Activated naive CD4-positive, alpha-beta T cell treated with anti-CD3 and anti-CD28 coated beads for 36 hours (primary cell): ENCODE measurements at places on chromosomes 5 and 9.

- peak; percentile 83 for DNase-seq
These were observed at the start of gene WDR38 for GRCh38 chr9:124852829-124853531. Gene WDR38 (plus strand): TSS chr9:124853460. CDS start chr9:124853532, 72 bp downstream.

- DNase-seq = no peak
These were observed 78.4 kb upstream of the PAPPA start for GRCh38 chr9:116075191-116075590.

DNA sequence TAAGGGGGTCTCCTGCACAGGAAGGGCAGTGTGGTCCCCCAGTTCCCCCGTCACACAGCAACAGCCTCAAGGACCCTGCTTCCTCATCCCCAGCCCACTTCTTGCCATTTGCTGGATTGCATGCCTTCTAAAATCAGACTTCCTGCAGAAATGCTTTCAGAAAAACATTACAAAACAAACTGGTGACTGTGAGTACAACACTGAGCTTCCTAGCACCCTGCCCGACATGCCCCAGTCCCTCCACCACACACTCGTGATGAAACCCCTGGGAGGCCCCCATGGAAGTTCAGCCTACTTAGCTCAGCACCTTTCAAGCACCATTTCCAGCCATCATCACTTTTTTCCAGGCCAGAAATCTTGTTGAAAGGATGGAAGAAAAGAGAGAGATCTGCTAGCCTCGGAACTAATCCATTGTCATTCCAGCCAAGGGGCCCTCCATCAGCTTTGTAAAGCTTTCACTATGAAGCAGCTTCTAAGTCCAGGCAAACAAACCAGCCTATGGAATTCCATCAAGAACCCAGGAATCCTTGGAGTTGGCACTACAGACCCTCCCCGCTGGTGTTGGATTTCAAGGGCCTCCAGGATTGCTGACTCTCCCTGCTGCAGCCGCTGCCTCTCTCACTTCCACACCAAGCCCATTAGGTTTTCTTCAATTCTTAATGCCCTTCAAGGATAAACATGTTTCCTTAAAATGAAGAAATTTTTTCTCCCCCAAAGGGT lies 114.6 kb downstream of the C5orf15 start:
- DNase-seq = no peak

- DNase-seq = no peak
These were observed 48.4 kb upstream of the FUBP3 start for GRCh38 chr9:130530938-130531337.

DNA sequence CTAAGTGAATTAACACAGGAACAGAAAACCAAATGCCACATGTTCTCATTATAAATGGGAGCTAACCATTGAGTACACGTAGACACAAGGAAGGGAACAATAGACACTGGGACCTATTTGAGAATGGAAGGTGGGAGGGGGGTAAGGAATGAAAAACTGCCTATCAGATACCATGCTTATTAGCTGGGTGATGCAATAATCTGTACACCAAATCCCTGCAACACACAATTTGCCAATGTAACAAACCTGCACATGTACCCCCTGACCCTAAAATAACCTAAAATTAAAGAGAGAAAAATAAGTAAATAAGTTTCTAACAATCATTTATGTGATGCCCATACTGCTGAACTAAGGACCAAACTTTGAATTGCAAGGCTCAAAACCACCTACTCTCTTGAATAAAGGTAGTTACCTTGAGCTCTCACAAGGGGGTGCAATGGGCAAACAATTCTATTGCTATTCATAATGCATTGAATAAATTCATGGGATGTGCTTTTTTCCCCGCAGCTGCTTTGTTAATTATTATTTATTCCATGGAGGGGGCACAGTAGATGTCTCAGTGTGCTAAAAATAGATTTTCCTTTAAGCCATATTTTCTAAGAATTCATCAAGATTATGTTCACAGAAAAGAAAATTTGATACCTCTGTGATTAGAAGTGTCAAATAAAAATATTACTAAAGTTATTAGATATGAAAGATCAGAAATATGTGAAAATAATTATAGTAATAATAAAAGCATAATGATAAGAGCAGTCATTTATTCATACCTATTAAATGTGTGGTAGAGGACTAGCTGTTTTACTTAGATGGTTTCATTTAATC lies 76.2 kb upstream of the PTPN3 start:
- peak; percentile 50 for DNase-seq

- DNase-seq = no peak
These were observed 75.2 kb downstream of the ZNF608 start for GRCh38 chr5:124671193-124671592.

- DNase-seq = no peak
These were observed 48.5 kb downstream of the PLEKHG4B start for GRCh38 chr5:140443-140829.

GRCh38 chr9:127644943-127645342 lies 32.9 kb downstream of the STXBP1 start:
- no peak for DNase-seq

DNA sequence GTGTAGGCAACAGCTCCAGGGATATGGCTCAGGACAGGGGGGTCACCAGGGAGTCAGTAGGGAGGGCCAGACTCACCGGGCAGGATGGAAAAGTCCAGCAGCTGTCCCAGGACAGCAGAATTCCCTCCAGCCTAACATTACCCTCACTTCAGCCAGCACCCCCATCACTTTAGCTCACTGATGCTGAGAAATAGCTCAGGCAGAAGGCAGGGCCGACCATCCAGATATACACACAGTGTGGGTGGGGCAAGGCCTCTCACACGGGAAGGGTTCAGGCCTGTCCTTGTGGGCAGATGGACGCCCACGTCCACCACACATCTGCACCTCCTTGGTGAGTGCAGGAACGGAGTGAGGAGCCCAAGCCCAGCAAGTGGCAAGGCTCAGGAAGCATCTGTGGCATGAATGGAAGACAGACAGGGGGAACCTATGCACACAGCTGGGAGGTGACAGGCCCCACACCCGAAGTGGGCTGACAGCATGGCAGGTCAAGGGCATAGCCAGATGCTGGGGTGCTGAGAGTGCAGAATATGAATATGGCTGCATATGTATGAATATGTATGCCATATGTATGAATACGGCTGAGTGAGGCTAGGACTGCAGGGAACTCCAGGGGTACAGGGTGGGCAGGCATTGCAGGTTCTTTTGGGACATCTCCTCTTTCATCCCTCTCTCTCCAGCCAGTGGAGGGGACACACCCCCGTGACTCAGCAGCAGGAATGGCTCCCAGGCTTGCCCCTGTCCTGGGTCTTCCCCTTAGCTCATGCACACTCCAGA lies 17.0 kb downstream of the BICD2 start:
- DNase-seq = no peak

DNA sequence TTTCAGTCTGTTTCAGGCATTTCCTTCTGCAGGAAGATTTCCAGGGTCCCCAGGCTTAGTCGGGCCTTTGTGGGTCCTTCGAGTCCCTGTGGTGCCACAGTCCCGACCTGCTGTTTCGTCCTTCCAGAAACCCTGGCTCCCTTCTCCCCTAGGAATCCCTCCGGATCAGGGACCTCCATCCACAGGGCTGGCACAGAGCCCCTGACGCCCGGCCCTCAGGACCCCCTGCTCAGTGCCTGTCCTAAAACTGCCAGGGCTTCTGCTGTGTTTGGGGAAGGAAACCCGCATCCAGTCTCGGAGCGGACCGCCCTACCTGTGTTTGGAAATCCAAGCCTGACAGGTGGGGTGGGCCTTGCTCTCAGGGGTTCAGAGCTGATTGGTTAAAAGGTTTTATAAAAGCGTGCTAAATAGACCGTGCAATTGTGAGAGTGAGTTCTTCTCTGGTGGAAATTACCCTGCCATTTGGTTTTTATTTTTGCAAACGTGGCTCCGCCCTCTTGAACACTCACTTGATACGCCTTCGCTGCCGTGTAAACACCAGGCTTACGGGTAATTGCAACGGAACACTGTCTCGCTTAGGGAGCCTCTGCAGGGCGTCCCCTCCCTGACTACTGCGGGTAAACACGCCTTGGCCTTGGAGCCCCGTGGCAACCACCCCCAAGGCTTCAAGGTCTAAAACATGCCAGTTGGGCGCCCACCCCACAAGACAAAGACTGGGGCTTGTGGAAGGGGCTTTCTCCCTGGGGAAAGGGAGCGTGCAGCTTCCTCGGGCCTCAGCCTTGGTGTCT lies 121.2 kb downstream of the PHF2 start:
- no peak for DNase-seq

- DNase-seq = peak; percentile 67
These were observed 35.9 kb downstream of the TGFBR1 start for GRCh38 chr9:99140685-99141314.

DNA sequence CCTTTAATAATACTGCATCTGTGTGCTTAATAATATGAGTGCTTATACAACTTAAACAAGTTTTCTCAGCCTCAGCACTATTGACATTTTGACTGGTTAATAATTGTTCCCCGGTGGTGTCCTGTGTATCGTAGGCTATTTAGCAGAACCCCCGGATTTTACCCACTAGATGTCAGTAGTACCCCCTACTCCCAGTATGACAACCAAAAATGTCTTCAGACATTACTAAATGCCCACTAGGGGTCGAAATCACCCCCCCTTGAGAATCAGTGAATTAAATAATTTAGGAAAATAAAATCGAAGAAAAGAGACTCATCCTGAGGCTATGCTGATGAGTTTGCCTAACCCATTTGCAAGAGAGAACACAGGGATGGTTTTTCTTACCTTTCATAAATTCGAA lies 166.3 kb downstream of the ATP10B start:
- DNase-seq = no peak

GRCh38 chr5:34597034-34598027 lies 58.8 kb upstream of the RAI14 start:
- DNase-seq = no peak

DNA sequence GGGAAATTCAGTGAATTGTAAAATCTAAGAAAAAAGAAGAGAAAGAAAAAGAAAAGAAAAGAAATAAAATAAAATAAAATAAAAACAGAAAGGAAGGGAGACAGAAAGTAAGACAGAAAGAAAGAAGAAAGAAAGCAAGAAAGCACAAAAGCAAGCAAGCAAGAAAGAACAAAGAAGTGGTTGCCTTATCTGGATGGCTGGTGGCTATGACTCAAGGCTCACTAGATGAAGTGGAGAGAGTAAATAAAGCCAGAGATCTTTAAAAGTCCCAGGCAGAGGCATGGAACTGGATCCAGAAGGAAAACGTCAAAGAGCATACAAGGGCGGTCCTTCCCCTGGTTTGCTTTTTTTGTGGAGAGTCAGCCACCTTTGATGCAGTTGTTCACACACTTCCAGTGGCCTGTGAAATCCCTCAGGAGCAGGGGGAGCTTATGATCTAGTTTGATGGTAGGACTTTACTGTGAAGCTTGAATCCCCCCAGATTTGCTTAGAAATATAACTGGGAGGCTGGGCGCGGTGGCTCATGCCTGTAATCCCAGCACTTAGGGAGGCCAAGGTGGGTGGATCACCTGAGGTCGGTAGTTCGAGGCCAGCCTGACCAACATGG lies 176.7 kb upstream of the HMHB1 start:
- no peak for DNase-seq

DNA sequence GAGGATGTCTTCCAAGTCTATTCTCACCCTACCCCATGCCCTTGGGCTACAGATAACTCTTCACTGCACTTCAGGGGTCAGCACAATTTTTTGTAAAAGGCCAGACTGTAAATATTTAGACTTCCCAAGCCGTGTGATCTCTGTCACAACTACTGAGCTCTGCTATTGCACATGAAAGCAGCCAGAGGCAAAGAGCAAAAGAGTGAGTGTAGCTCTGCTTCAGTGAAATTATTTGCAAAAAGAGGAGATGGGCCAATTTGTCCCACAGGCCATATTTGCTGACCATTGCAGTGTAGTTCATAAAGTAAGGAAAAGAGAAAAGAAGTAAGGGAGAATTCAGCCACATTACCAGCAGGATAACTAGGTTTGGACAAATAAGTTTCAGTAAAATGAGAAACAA lies 7.0 kb upstream of the MOCS2 start:
- DNase-seq = no peak

DNA sequence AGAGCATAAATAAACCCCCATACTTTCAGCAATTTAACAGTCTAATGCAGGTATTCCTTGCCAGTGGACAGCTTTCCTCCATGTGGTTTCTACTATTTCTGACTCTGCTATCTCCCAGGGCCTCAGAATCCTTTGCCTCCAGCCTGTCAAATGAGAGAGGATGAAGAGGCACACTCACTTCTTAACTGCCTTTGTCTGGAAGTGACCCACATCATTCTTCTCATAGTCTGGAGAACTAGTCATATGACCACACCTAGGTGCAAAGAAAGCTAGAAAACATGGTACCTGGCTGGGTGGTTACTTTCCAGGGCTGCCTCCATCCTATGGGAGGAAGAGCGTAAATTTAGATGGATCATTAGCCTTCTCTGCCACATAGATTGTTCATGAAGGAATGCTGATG lies 22.5 kb downstream of the PALM2AKAP2 start:
- DNase-seq = no peak

DNA sequence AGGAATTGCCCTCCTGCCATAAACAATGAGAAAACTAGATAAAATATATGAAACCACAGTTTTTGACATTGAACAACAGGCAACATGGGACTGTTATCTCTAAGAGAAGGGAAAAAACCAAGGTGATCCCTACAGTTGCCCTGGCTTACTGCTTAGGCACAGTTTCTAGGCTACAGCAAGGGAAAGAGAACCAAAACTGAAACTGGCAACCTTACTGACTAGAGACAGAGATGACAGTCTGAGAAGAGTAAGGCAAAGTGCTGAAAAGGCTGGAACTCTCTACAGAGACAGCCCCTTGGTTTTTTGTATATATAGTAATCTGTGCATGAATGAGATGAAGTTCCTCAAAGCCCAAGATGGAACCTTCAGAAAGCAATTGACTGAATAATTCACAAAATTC lies 36.2 kb upstream of the REEP2 start:
- peak; percentile 21 for DNase-seq

GRCh38 chr5:91416491-91416890 lies 33.4 kb upstream of the ARRDC3 start:
- no peak for DNase-seq

- no peak for DNase-seq
These were observed 38.7 kb downstream of the DYNC2I2 start for GRCh38 chr9:128617943-128618342.

DNA sequence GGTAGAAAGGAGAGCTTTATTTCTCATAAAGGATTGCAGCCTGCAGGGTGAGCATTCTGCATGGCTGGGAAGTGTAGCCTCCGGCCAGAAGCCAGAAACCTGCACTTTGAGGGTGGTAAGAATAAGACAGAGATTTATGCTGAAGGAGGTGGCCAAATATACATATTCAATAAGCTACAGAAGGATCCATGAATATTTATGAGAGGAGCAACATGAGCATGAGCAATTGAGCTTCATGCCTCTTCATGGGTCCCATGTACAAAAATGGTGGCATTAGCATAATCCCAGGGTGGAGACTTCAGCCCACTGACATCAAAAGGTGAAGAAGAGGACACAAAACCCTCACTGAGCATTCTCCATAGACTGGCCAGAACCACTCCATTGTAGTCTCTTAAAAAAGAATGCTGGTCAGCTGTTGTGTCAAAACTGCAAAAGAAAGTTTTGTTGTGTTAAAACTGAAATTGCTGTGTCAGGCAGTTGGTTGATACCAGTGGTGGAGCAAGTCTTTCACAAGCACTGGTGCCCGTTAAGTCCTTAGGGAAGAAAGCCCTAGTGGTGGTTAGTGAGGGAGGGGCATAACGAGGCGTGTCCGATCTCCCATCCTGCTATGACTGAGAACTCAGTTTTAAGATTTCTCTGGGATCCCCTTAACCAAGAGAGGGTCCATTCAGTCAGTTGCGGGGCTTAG lies 160.8 kb upstream of the MAP1B start:
- DNase-seq = no peak

GRCh38 chr5:55749387-55749786 lies 11.5 kb downstream of the DDX4 start:
- no peak for DNase-seq

- no peak for DNase-seq
These were observed 63.9 kb upstream of the CCDC180 start for GRCh38 chr9:97243606-97244005.
